ENCODE measurements at places on chromosomes 3 and 15.

DNA sequence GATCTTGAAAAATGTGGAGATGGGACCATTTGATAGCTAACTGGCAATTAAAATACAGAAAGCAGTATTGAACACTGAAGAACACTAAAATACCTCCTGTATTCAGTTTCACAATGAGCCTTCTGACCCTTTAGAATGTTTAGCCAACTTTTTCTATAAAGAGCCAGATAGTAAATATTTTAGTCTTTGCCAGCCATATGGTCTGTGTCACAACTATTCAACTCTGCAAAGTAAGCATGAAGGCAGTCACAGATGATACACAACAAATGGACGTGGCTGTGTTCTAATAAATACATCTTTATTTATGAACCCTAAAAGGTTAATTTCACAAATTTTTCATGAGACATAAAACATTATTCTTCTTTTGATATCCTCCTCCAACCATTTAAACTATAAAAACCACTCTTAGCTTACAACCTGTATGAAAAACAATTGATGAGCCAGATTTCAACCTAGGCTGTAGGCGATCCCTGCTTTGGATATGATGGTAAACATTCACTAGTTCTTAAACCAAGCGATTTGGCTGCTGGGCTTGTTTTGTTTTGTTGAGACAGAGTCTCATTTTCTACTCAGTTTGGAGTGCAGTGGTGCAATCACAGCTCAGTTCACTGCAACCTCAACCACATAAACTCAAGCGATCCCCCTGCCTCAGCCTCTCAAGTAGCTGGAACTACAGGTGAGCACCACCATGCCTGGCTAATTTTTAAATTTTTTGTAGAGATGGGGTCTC is 13.6 kb upstream of the CSPG5 start:
- DNase-seq, result no peak

DNA sequence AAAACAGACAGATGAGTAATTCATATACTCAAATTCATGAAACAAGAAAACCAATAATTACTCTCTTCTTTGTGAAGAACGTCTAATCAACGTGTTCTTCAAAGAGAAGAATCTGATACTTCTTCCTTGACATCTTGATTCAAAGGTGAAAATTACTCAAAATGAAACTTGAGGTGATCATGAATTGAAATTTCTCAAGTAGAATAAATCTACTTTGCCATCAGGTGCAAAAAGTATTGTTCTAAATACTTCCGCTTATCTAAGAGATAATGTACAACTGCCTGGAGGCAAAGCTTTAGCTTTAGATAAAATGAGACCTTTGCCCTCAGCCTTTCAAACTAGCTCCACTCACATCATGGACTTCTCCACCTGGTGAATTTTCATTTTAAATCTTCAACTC is 13.9 kb upstream of the XXYLT1 start:
- no peak for DNase-seq

GRCh38 chr3:85075663-85076062 is 116.9 kb downstream of the CADM2 start:
- no peak for DNase-seq

DNA sequence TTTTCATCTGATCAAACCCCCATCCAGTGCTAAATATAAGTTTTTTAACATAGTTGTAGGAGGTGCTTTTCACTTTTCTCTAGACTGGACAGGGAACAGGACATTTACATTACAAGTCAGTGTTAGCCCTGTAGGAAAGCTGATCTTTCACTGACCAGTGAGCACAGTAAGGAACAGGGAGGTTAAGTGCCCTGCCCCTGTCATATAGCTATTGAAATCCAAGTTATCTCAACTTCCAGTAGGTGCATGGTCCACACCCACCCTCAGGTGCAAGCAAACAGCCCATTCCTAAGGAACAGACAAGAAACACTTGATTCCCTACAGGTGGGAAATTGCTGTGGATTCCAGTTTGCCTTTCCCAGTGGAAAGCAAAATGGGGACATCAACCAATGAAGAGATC is 79.1 kb upstream of the EIF1B start:
- DNase-seq, result no peak

DNA sequence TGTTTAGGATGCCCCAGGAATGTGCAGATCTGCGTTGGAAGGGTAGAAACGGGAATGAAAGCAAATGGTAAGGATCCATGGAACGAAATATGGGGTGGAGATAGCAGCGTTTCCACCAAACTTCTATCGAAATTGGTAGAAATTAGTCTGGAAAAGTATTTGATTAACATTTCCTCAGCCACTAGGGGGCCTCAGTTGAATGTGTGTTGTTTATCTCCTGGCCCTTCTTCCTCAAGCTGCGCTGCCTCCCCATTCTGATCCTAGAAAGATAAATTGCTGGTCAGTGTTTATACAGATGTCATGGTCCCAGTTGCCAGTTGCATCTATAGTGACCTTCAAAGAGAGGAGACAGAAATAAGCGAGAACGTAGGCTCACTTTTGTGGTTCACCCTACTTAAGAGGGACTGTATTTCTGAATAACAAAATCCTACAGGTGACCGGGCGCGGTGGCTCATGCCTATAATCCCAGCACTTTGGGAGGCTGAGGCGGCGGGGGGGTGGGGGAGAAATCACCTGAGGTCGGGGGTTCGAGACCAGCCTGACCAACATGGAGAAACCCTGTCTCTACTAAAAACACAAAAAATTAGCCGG is 457.1 kb downstream of the SQOR start:
- DNase-seq, result no peak

DNA sequence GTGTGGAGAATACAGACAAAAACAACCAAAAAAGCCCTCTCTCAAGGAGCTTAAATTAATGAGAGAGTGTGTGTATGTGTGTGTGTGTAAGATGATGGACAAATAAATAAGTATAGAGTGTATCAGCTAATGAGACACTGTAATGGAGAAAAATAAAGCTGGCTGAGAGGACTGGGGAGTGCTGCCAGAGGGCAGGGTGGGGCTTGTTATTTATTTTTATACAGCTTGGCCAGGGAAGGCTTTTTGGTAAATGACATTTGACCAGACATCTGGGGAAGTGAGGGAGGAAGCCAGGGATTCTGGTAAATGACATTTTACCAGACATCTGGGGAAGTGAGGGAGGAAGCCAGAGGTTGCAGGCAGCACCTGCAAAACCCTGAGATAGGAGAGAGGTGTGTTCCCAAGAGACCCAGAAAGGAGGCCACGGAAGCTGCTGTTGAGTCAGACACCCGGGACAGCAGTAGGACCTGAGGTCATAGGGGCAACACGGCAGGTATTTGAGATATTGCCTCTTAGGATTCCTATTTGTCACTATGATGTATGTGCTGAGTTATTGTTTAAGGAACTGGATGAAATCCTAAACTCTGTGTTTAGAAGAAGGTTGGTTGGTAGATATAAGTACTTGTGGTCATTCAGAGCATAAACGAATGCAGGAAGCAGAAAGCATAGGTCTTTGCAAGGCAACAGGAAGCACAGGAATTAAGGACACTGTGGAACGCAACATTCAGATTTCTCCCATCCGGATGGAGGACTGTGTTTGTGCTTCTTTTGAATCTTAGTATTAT is 2.7 kb downstream of the SV2B start:
- DNase-seq, result no peak

GRCh38 chr3:60582288-60582687 is 669.0 kb downstream of the FHIT start:
- DNase-seq, result no peak

- DNase-seq, result no peak
These were observed 56.0 kb upstream of the SLC4A7 start for GRCh38 chr3:27540231-27540630.

GRCh38 chr3:185532901-185533300 is 19.5 kb downstream of the LIPH start:
- no peak for DNase-seq

DNA sequence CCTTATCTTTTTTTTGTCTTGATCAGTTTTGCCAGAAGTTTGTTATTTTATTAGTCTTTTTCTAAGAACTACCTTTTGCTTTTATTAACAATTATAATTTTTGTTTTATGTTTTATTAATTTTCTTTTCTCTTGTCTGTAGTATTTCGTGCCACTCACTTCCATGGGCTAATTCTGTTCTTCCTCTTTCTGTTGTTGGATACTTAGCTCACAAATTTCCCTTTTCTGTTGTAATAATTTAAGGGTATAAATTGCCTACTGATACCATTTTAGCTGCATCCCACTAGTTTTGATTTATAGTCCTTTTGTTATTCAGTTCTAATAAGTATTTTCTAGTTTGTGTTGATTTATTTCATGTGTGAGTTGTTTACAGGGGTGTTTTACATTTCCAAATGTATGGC is 48.6 kb downstream of the SNRK start:
- DNase-seq, result no peak

GRCh38 chr3:50515565-50516439 is 12.4 kb upstream of the CACNA2D2 start:
- DNase-seq, result no peak

DNA sequence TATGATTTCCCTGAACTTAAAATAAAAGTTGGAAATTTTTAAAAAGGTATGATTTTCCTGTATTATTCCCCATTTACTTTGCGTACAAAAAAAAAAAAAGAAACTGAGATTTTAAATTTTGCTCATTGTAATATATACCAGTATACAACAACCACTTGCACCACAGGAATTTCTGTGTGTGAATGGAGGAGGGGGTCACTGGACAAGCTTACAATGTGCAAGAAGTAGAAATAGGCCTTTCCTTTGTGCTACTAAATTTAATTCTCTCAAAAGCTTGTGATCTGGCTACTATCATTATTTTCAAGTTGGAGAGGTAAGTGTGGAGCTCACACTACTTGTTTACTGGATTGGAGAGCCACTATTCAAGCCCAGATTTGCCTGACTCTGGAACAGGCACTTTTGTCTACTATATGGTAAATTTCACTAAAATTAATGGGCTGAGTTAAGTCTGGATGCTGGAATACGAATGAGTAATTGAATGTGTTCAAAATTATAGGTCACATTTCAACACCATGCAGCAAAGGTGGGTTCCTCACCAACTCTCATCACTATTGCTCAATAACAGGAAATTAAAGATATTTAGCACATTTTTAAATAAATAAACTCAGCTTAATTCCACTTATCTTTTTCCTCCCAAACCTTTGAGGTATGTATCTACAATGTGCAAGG is 148.0 kb upstream of the MBNL1 start:
- DNase-seq, result no peak

DNA sequence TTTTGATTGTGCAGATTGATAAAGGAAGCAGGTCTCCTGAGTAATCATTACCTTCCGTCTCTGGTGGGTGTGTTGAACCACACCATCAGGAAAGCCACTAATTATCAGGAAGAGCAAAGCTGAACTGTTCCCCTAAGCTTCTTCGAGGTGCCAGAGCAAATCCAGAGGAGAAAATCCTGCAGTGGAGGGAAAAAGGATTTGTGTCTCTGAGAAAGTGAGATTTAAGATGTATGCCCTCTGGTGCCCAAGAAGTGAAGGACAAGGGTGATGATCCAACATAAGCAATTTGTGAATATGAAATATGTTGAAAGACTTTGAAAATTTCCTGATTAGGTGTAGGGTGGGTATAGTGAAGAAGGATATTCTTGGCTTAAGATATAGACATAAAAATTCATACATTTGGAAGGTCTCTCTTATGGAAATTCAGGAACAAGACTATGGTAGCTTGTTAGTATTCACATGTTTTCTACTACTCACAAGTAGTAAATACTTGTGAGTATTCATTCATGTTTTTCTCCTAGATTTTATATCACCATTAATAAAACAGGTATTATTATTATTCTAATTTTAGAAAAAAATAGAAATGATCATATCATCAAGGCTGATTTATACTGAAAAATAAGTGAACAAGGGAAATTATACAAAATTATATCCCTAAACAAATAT is 34.8 kb downstream of the COMMD2 start:
- DNase-seq, result no peak

DNA sequence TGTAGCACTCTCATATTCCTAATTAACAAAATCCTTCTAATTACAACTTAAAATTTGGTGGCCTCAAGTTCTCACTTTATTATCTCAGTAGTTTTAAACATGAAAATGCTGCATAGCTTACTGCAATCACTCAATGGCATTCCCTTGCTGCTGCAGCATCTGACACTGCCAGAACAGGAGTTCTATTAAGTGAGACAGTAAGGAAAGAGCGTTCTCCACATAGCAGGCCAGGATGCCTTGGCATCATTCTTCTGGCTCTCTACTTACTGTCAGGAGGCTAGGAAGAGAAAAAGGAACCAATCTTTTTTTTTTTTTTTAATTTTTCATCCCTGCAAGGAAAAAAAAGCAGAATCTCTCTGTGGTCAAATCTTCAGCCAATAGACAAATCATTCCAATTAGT is 3.2 kb downstream of the CNBP start:
- DNase-seq, result no peak

DNA sequence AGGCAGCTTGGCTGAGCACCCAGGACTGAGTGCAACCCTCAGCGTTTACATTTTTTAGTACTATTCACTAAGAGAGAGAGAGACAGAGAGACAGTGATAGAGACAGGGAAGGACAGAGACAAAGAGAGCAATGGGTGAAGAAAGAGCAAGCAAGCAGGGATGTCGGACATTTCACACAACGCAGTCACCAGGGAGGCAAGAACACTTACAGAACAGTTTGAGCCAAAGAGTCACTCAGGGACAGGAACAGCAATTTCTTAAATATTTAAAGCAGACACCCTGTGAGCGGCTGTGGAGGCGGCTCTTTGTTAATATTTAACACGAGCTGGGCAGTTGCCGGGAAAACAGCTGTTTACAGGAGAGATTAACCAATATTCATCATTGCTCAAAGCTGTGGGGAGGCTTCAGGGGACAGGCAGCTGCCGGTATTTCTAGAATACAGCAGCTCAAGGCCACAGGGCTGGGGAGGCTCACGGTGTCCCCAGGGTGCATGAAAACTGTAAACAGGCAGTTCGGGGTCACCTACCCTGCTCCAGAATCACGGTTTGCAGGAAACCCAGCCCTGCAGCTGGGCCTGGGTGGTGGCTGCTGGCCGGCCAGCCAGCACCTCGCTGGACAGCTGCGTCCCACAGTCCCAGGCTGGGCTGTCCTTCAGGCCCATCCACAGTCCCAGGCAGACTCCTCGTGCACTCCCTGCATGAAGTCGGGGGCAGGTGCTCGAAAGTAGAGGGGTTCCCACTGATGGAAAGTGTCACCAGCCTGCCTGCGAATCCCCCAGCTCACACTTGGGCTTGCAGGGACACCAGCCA is 38.8 kb upstream of the PCSK6 start:
- no peak for DNase-seq

DNA sequence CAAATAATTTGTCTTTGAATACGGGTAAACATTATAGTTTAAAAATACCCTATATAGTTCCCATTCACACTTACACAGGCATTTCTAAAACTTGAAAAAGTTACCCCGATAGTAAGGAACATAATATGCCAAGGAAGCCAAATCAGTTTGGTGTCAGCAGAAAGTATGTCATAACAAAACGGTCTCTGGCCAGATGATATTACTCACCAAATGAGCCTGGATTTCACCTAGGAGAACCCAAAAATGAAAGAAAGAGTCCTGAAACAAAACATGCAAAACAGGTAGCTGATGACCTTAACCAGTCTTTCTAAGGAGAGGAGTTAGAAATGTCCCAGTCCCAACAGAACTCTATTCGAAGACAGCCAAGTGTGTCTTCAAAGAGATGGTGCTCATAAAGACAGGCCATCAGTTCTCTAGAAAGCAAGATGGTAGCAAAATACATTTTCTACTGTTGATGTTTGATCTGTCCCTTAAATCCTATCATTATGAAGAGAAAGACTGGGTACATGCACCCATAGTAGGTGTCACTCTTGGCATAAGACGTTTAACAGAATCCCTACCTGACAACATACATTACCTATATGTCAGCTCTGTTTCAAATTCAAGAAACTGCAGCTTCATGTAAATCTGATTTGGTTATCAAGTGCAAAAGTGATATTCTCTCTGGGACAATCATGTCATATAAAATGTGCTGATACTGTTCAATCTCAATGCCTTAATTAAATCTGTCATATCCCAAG is 942.5 kb downstream of the ROBO1 start:
- no peak for DNase-seq
